GM03348 (cell line): ENCODE measurements at places on chromosomes 2 and 18.

- DNase-seq = no peak
Measured at GRCh38 chr2:120367649-120368048, 21.7 kb downstream of the INHBB start.

GRCh38 chr2:12543978-12544558 is 172.7 kb upstream of the TRIB2 start:
- DNase-seq = peak; percentile 71

GRCh38 chr18:47594621-47595086 is 335.8 kb downstream of the SMAD2 start:
- no peak for DNase-seq

DNA sequence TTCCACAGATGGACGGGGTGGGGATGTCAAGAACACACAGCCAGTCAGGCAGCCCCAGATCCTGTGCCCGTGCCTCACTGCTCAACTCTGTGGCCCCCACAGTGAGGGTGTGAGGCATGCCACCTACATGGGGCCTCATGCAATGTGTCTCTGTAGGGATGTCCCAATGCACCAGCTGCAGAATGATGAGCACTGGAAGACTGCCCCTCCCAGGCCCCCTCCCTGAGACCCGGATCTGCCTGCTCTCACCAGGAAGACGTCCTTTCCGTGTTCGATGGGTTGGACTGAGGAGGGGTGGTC is 124.2 kb downstream of the TWIST2 start:
- DNase-seq = no peak

DNA sequence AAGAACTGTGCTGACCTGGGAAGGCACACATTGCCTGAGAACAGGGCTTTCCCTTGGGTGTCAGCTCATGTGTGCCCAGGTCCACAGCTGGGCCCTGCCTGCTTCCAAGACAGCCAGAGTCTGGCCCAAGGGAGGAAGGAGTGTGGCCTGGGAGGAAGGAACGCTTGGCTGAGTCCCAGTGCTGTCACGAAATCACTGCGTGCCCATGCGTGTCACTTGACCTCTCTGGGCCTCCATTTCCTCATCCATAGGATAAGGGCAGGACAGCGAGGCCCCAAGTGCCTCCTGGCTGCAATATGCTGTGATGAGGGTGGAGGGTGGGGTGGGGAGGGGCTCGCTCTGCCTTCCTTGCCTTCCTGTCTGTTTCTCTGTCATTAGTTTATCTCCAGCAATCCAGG is 642 bp upstream of the KCNK3 start:
- no peak for DNase-seq

GRCh38 chr2:216882876-216883275 is 23.0 kb upstream of the TNP1 start:
- no peak for DNase-seq

DNA sequence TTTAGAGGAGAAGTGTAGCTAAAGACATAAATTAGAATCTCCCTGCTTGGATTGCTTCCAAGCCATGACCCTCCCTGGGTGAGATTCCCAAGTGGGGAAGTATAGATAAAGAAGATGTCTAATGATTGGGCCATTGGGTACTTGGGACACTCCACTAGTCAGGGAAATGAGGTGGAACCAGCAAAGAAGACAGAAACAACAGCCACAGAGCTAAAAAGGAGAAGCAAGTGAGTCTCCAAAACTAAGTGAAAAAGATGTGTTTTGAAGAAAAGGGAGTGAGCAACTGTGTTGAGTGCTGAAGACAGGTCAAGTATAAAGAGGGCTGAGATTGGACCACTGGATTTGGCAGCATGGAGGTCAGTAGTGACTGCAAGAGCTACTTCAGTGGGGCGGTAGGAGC is 276.7 kb upstream of the STON1 start:
- DNase-seq = no peak

DNA sequence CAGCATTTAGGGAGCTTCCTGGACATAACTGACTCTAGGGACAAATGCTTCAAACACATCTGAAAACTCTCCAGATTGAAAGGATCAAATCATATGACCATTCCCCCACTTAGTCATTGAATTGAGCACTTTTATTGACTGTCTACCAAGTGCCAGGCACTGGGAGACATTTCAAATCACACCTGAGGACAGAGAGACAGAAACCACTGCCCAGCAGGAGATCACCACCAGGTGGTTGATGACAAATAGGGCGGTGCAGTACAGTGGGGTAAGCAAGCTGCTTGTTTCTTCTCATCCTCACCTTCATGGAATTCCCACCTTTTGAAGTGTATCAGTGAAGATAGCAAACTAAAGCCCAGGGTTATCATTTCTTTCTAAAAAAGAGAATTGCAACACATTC is 19.0 kb upstream of the CXCR4 start:
- no peak for DNase-seq

DNA sequence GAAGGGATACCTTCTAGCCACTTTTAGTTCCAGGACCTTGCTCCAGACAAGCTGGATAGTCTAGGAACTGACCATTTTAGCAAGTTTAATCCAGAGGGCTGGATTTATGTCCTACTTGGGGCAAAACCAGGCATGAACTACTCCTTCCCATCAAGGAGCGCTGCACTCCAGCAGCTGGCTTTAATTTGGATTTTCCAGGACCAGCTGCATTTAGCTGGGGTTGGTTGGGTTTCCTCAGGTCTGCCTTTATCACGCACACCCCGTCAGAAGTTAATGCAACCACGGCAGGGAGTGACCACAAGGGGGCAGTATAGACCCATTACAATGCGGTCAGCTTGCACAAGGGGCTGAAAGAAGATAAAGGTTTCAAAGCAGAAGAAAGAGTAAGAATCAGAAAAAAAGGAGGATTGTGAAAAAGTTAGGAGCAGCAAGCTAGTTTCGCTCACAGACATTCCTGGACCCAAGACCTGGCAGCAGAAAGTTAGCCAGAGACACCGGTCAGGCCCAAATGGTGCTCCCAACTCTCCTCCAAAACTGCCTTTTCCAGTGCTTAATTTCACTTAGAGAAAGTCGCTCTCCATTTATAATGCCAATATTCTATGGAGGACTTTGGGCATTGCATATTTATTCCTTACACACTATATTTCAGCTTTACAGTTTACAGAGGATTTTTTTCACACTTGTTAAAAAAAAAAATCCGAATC is 40.1 kb downstream of the SLC4A1AP start:
- peak; percentile 90 for DNase-seq

GRCh38 chr18:59057493-59057795 is 82.2 kb upstream of the SEC11C start:
- DNase-seq = no peak

- DNase-seq = no peak
Measured at GRCh38 chr2:128289439-128289838, 29.2 kb downstream of the HS6ST1 start.

GRCh38 chr2:241673189-241673663 is 13.4 kb downstream of the DTYMK start:
- no peak for DNase-seq

DNA sequence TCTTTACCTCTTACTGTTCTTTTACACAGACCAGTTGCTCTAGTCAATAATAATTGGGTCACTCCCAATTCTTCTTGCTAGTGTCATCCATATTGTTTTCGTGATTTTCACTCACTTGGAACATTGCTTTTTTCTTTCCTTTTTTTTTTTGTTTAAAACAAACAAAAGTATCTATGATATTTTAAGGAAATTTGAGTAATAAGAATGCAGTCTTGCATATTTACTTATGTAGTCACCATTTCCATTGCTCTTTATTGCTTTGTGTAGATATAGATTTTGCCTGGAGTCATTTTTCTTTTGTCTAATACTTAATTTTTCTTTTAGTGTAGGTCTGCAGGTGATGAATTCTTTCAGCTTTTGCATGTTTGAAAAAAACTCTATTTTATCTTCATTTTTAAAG is 71.9 kb downstream of the WDR7 start:
- no peak for DNase-seq

DNA sequence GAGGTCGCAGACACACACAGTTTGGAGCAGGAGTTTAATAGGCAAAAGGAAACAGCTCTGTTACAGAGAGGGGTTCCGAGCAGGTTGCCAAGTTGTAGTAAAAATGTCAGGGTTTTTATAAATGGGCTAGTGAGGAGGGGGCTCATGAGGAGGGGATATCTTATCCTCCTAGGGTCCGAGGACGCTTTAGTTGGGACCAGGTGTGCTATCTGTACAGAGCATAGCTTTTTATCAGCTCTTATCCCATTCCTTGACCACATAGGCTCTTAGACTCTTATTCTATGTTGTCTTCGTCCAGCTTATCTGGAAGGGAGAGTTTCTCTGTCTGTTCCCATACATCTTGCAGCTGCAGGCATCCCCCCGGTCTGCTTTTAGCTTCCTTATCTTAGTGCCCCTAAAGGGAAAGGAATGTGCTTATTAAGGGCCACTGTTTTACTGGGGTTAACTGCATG is 44.7 kb downstream of the PDK1 start:
- DNase-seq = no peak

GRCh38 chr2:37232131-37232933 is 874 bp downstream of the NDUFAF7 start:
- DNase-seq = peak; percentile 66

- DNase-seq = no peak
Measured at GRCh38 chr18:13700153-13700552, 26.2 kb downstream of the FAM210A start.

DNA sequence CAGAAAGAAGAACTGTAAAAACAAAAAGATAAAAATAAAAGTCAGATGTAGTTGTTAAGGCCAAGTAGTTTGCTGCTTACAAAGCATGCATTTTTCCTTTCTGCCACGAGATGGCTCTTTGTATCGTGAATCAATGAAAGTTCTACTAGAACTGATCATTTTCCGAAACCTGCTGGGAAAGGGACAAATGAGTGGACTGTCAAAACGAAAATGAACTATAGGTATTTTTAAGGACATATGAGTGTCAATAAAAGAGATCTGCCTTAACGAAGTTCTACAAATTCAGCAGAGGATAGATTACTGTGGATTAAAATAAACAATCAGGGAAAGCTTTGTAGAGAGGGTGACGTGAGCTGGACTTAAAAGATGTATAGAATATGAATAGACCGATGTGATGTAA is 15.0 kb upstream of the ELOA2 start:
- peak; percentile 60 for DNase-seq

- DNase-seq = no peak
Measured at GRCh38 chr2:11347403-11347959, 3.0 kb upstream of the ROCK2 start.

- peak; percentile 46 for DNase-seq
Measured at GRCh38 chr2:37809525-37809924, 115.6 kb upstream of the RMDN2 start.

DNA sequence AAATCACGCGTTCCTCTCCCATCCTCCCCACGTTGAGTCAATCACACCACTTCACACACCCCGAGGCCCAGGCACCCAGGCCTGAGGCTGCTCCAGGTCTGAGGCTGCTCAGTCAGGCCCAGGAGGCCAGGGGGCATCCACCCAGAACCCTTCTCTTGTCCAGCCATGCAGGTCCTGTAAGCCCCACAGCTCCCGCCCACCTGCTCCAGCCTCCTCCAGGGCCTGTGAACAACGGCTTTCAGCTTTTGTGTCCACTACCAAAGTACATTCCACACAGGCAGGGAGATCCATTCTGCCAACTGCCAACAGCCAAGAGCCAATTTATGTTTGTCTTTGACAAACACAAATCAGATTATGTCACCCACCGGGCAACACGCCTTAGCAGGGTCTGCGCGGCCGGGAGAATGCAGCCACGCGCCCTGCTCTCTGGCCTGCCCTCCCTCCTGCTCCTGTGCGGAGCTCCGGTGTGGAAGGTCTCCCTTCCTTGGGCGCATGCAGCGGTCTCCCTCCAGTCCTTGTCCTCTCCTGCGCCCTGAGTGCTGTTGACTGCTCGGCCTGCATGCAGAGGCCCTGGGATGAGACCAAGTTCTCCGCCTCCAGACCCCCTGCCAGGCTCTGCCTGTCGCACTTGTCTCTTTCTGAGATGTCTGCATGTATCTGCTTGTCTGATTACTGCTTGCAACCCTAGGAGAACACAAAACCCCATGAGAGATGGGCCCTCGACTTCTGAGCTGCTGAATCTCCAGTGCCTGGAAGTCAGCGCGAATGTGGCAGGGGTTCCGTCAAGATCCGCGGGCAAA is 146.6 kb downstream of the ZNF516 start:
- DNase-seq = no peak

DNA sequence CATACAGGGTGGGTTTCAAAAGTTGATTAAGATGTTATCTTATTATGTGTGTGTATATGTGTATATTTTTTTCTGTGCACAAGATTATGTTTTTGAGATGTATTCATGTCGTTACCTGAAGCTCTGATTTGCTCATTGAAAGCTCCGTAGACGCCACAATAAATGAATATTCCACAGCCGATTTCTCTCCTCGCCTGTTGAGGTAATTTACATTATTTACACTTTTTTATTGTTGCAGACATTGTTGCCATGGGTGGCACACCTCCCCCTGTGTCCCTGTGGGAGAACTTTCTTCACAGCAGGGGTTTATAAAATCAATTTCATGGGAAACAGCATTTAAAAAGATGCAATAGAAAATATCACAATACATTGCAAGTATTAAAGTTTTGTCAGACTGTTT is 100.6 kb downstream of the GLI2 start:
- no peak for DNase-seq

DNA sequence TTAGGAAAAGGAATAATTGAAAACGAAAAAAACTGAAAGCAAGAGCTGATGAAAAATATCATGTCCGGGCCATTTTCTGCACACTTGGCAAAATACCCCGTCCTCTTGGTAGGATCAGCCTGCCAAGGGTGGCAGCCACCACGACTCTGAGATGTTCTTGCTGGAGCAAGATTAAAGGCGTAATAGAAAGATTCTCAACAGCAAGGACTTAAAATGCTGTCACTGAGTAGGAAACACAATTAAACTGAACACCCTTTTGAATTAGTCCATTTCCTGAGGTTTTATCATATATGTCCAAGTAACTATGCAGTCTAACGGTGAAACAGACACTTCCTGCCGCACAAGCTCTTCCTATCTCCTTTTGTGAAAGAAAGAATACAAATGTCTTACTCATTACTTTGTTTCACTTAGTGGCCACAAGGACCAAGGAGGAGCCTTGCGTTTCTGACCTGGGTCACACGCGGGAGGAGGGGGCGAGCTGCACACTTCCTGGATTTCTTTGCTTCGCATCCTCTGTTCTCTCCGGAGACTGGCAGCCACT is 222.7 kb downstream of the PIEZO2 start:
- DNase-seq = peak; percentile 48

DNA sequence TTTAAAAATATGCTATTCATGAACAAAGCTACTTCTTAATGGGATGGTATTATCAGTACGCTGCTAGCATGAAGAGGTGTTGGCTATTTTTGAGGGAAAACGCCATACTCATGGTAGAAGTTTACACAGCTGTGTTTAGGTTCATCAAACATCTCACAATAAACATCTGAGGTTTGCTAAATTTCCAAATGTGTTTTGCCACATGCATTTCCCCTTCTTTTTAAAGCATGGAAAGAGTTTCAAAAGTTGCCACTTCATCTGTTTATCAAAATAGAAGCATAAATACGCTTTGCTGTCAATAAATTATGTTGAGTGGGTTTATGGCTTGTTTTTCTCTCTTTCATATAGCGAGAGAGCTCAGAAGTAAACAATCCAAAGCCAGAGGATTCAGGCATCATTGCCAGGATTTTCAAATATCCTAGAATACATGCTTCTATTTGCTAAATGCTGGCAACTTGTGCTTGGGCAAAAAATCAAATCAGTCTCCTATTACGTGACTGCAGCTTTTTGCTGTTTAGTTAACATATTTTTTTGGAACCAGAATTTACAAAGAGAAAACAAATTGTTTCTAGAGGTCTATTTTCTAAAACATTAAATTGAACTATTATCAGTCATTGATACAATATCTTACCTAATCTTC is 1919.9 kb upstream of the LRRTM1 start:
- DNase-seq = no peak
